ENCODE measurements at places on chromosomes 7 and 10.
A peak's percentile ranks its signal among the peaks of the same experiment; 100 is the strongest.

DNA sequence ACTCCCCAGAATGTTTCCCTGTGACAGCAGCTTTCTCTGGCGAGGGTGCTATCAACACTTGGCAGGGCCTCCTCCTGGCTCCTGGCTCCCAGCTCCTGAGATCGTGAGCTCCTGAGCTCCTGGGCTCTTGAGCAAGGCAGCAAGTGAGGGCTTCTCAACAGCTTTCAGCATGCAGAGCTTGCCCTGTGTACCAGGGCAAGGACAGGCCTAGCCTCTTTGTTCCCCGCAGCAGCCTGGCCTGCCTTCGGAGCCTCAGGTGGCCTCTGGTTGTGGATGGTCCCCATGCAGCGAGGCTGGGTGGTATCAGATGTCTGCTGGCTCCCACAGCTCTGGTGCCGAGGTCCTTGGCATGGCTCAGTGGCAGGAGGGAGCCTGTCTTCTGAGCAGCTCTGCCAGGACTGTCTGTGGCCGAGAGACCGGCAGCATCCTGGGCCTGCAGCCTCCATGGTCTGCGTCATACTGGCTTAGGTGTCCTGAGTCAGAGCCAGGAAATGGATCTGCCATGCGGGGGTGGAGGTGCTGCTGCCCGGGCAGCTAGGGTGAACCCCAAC is 44.2 kb downstream of the ZMIZ1 start:
- DNase-seq, result no peak

- DNase-seq, result peak; percentile 33
Observed at GRCh38 chr7:141737118-141737835, 881 bp upstream of the SSBP1 start.

DNA sequence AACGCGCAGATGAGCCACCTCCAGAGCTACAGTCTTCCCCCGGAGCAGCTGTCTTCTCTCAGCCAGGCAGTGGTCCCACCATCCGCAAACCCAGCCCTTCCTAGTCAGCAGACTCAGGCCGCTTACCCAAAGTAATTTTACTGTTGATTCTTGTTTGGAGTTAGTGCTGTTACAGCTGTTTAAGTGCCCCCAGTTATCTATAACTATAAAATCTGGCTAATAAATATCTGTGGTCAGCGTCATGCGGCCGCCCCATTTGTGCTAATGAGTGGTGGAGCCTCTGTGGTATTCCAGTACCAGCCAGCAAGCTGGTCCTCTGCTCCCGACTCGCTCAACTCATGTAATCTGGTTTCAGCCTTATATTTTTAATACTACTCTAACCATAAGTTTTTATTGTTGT is 43.2 kb upstream of the TMEM236 start:
- no peak for DNase-seq

DNA sequence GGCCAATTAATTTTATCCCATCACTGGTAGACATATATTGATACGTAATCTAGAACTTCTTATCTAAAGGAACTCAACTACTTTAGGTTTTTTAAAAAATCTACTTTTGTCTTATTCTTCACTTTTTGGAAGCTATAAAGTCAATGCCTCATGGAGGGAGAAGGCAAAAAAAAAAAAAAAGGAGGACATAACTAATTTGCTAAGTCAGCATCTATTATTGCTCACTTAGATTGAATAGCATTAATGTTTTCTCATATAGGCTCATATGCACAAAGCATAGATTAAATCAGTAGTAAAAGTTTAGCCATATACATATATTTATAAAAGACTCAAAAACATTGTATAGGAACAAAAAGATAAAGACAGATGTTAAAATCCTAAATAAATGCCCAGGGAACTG is 179.3 kb upstream of the DGKB start:
- no peak for DNase-seq

GRCh38 chr7:87032604-87033339 is 26.7 kb downstream of the ELAPOR2 start:
- no peak for DNase-seq

DNA sequence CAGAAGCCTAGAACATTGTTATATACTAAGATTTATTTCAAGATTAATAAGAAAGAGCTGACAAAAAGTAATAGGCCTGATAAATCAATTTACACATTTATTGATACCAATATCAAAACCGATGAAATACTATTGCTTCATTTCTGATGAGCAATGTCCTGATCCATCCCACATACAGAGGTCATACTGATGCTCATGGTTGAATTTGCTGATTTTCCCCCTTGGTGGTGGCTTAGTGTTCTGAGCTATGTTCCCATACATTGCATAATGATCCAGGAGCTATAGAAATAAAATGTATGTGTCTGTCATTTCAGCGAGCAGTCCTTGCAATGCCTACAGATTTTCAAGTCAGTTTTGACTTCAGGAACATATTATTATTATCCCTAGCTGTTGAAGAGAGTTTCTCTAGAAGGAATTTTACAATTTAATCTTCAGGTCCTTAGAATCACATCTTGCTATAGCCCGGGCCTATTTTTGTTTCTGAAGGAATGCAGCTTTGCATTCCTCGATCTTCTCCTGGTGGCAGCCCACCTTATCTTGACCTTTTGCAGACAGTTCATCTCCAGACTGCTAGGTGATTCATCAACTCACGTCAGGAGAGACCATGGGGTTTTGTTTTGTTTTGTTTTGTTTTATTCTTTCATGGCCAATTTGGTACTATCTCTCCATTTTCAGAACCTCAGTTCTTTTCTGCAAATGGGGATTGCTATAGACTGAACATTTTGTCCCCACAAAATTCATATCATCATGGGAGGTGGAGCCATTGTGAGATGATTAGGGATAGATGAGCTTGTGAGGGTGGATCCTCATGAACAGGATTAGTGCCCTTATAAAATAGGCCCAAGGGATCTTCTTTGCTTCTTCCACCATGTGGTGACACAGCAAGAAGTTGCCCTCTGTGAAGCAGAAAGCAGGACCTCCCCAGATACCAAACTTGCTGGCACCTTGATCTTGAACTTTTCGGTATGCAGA is 465.6 kb upstream of the IGFBP3 start:
- no peak for DNase-seq

GRCh38 chr7:32283546-32283945 is 206.6 kb downstream of the LSM5 start:
- no peak for DNase-seq

GRCh38 chr10:84783386-84783785 is 455.0 kb downstream of the CCSER2 start:
- DNase-seq, result no peak

DNA sequence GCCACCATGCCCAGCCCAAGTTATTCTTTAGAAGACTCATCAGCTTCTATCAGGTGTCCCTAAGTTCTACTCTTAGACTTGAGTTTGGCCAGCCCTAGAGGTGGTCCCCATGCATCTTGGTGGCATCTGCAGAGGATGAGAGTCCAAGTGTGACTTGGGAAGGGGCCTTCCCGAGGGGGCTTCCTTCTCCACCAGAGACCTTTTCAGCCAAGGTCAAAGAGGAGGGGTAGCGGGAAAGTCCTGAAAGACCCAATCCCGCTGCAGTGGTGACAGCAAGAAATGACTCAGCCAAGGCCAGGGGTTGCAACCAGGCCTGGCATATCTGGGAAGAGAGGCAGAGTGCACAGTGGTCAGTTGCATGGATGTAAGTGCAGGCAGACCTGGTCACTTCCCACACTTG is 61.7 kb upstream of the MGMT start:
- DNase-seq, result no peak

DNA sequence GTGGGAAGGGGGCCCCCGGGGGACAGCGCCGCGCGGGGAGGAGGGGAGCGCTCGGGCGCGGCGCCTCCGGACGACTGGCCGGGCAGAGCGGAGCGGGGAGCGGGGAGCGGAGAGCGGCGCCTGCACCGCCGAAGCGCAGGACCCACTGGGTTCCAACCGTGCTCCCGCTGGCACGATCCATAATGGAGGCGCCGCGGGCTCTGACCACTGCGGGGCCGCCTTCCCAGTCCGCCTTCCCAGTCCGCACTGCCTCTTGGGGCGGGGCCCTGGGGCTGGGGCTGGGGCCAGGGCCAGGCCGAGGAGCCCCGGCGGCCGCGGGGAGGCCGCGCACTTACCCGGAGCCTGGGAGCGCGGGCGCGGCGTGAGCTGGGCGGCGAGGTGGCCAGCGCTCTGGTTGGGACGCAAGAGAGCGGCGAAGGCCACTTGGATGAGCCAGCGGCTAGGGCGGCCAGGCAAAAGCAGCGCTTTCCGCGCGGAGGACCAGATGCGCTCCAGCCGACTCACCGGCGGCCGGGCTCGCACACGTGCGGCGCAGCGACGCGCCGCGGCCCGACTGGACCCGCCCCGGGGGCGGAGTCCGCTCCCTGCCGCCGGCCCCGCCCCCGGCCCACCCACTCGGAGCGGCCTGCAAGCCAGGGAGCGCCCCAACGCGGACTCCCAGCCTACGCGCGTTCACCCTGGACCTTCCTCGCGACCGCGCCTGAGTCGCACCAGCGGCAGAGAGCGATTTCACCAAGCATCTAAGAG is at the start of gene PUS7:
Gene PUS7, minus strand, starts transcription at position 555 of the 747 bp plus-strand sequence. CDS start 13,759 bp downstream, outside the sequence.
- DNase-seq, result peak; percentile 87

DNA sequence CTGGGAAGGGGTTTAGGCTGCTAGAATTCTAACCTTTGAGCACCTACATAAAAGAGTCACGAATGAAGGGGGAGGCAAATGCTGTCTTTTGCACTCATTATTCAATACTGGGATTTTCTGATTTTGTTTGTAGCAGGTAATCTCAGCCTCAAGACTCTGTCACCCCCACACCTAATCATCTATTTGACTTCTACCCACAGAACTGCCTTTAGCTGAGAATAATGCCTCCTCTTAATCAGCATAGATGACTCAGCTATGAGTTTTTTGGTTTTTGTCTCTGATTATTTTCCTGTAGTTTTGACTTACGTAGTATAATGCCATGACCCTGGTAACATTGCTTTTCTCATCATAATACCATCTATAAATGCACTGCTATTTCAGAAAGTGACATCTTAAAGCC is 42.7 kb upstream of the CACNB2 start:
- no peak for DNase-seq

DNA sequence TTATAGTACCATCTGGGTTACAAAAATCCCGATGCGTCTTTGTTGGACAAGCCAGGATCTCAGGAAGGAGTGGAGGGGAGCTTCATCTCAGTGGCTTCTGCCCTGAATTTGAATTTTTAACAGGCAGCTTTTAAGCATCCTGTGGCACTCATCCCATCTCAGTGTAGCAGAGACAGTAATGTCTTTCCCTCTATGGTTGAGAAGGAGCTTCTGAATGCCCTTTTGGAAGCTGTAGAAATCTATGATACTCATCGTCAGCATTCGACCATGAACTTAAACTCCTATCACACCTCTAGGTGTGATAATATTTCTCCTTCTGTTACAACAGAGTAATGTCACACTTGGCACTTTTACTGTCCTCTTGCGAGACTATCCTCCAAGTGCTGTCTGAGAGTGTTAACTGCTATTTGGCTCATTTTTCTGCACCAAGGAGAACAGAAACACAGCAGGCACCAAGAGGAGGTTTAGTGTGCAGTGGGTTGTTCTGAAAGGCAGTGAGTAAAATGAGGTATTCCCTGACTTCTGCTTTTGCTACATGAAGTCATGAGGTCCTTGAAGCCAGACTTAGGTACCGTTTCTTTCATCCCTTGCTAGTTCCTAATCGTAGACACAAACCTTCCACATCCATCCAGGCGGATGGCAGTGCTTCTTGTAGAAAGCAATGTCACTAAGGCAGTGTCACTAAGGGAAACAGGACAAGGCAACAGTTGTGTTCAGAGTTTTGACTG is 177.4 kb downstream of the CELF2 start:
- no peak for DNase-seq

DNA sequence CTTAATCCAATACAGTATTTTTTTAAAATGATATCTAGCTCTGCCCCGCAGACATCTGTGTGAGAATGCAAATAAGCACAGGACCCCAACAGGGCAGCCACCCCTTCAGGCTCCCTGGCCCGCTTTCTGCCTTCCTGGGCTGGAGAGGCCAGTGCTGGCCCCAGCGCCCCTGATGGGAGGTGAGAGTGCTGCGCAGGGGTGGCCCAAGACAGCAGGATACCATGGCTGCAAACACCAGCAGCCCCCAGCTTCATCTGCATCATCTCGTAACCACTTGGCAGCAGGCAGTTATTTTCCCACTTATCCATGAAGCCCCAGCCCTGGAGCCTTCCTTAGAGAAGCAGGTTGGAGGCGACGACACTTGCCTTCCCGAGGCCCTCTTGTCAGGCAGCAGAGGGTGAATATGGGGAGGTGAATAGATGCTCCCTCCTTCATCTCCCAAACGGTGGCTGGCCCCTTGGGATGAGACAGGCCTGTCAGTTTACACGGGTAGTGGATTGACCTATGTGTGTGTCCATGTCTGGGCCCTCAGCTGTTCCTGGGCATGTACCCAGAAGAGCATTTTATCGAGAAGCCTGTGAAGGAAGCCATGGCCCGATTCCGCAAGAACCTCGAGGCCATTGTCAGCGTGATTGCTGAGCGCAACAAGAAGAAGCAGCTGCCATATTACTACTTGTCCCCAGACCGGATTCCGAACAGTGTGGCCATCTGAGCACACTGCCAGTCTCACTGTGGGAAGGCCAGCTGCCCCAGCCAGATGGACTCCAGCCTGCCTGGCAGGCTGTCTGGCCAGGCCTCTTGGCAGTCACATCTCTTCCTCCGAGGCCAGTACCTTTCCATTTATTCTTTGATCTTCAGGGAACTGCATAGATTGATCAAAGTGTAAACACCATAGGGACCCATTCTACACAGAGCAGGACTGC is 71.2 kb downstream of the ALOX5 start:
- DNase-seq, result no peak

- no peak for DNase-seq
Observed at GRCh38 chr10:30554440-30554825, 75.1 kb downstream of the LYZL2 start.

All from stimulated activated CD8-positive, alpha-beta memory T cell treated with anti-CD3 and anti-CD28 coated beads, Interleukin-4, amount 100 ng/mL, for 48 hours (primary cell).